AML-193 (cell line): ENCODE measurements at places on chromosomes 1 and 21.
A peak's percentile ranks its signal among the peaks of the same experiment; 100 is the strongest.

DNA sequence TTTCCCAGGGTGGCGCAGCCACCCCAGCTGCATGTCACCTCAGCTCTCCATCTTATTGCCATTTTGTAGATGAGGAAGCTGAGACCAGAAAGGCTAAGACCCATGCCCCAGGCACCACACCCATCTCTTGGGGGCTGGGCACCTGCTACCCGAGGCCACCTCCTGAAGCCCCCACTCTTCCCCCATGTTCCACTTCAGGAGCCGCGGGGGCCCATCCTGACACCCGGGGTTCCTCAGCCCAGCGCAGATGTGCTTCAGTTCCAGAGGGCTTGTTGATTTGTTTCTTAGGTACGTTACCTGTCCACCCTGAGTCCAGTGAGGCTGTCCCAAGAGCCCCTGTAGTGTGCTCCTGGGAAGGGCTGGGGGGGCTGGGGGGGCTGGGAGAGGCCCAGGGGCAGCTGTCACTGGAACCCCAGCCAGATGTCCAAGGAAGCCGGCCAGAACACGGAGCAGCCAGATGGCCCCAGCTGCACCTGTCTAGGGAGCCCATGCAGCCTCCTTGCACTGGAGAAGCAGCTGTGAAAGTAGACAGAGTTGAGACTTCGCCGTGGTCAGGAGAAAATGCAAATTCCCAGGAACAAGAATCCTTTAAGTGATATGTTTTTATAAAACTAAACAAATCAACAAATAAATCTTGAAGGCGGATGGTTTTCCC lies 17.1 kb upstream of the CCDC27 start:
- no peak for DNase-seq

- no peak for DNase-seq
Measured at GRCh38 chr21:25691976-25692375, 42.7 kb downstream of the ATP5PF start.

GRCh38 chr1:56553046-56553445 lies 26.3 kb downstream of the PLPP3 start:
- no peak for DNase-seq

DNA sequence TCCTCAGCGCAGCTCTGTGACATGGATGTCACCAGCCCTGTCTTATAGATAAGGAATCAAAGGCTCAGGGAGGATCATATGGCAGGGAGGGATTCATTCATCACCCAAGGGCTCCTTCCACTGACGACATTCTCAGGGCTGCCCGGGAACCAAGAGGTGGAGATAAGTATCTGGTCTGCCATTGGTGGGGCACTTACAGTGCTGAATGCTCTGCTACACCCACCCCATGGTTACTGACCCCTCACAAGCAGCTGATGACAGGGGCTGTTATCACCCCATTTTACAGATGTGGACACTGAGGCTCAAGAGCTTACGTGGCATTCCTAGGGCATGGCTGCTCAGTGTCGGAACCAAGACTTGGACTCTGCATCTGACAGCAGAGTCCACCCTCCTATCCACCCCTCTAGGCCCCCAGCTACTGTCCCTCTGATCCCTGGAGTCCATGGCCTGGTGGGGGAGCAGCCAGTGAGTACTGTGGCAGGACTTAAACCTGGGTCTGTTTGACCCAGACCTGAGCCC lies 155.1 kb downstream of the PTPRU start:
- DNase-seq, result no peak

DNA sequence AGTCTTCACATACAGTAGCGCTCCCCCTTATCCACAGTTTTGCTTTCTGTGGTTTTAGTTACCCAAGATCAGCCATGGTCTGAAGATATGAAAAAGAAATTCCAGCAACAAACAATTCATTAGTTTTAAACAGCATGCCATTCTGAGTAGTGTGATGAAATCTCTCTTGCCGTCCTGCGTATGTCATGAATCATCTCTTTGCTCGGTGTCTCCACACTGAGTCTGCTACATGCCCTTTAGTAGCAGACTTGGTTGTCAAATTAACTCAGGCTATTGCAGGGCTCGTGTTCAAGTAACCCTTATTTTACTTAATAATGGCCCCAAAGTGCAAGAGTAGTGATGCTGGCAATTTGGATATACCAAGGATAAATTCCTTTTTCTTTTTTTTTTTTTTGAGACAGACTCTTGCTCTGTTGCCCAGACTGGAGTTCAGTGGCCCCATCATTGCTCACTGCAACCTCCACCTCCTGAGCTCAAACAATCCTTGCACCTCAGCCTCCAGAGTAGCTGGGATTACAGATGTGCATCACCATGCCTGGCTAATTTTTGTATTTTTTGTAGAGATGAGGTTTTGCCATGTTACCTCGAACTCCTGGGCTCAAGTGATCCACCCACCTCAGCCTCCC lies 22.6 kb downstream of the PHACTR4 start:
- no peak for DNase-seq

GRCh38 chr1:17067069-17067426 lies 13.2 kb upstream of the SDHB start:
- peak; percentile 84 for DNase-seq

- DNase-seq, result peak; percentile 67
Measured at GRCh38 chr21:35509001-35509704, 460.1 kb upstream of the RUNX1 start.

DNA sequence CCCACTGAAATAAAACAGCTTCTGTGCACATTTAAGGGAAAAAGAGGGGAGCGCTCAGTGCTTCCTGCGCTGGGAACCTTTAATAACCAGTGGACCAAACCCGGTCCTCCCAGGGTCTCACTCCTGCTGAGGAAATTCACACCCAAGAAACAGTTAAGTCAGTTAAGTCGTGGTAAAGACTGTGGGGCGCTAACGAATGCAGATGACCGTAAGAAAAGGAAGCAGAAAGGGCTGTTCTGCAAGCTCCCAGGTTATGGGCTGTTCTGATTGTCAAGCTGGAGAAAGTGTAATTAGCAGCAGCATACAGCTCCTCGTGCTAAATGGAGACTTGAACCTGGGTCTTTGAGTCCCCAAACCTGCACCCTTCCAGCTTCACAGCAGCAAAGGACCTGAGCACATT lies 536.6 kb downstream of the NPHP4 start:
- DNase-seq, result no peak

GRCh38 chr21:43985690-43986251 lies 26.3 kb upstream of the TRAPPC10 start:
- no peak for DNase-seq

DNA sequence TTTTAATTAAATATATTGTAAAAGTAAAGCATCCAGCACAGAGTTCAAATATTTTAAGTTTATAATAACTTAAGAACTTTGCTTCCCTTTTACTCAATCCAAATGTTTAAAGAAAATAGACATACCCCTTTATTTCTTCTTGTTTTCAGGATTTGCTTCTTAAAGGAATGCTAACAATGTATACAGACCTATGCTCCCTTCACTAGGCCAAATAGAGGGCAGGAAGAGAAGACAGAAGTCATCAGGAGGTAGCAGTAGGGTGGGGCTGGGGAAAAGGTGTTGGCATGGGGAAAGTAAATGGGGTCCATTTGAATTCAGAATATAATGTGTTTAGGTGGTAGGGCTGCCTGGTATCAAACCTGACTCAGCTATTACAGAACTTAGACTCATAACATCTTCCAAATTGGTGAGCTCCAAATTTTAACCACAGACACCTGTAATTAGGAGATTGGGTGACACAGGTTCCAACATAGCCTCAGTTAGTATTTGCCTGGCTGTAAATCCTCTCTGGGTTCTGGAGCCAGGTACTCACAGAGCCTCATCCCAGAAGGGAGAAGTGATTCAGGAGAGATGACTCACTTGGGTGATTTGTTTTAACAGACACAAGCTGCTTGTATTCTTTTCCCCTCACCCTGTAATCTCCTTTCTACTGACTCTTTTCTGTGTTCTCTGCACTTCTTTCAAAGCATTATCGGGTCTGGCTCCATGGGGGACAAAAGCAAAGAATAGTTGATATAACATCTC lies 60.1 kb upstream of the DUSP10 start:
- DNase-seq, result no peak

- no peak for DNase-seq
Measured at GRCh38 chr1:206729507-206729906, 41.1 kb upstream of the IL19 start.

DNA sequence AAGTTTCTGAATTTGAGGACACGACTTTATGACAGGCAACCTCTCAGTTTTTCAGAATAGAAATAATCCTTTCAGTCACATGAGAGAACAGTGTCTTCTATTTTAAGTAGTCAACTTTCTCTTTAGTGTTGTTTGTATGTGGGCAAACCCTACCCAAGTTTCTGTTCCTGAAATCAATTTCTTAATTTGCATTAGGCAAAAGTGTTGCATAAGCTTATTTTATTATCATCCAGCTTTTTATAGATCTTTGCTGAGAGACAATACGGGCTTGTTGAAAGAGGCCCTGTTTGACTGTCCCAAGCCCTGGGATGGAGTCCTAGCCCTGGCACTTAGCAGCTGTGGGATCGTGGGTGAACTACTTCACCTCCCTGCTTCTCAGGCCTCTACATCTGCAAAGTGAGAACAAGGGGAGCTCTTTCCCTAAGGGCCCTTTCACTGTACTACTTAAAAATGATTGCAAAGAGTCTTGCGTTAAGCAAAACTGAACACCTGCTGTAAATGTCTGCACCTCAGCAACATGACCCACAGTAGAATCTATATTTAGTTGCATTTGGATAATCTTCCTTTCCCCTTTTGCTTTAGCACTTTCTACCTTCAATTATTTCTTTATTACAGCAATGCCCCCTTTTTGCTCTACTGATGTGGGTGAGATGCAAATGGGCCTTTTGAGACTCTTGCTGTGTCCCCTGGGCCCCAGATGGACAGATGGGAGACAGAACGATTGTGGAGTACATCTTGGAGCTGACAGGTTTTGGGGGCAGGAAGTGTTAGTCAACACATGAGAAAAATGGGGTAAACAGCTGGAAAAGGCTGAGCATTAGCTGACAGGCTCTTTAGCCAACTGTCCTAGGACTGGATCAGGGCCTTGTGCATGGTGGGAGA lies 41.0 kb upstream of the SCAF4 start:
- DNase-seq, result no peak

- no peak for DNase-seq
Measured at GRCh38 chr1:57132993-57133622, 167.3 kb upstream of the C8B start.

GRCh38 chr1:29635501-29636263 lies 399.4 kb downstream of the PTPRU start:
- no peak for DNase-seq

DNA sequence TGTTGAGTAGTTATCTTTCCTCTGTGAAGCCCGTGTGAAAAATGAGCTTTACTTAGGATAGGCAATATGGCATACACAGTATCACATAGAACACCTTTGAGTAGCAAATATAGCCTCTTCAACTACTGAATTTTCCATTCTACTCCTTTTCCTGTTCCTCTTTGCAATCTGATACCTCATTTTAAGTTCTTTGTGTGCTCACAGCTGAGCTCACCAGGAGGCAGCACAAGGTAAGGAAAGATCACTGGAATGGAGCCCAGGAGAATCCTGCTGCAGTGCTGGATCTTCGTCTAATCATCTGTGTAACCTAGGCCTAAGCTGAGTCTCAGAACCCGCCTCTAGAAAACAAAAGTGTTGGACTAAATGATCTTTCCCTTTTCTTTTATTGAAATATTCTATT lies 171.0 kb downstream of the LRRC40 start:
- peak; percentile 27 for DNase-seq

DNA sequence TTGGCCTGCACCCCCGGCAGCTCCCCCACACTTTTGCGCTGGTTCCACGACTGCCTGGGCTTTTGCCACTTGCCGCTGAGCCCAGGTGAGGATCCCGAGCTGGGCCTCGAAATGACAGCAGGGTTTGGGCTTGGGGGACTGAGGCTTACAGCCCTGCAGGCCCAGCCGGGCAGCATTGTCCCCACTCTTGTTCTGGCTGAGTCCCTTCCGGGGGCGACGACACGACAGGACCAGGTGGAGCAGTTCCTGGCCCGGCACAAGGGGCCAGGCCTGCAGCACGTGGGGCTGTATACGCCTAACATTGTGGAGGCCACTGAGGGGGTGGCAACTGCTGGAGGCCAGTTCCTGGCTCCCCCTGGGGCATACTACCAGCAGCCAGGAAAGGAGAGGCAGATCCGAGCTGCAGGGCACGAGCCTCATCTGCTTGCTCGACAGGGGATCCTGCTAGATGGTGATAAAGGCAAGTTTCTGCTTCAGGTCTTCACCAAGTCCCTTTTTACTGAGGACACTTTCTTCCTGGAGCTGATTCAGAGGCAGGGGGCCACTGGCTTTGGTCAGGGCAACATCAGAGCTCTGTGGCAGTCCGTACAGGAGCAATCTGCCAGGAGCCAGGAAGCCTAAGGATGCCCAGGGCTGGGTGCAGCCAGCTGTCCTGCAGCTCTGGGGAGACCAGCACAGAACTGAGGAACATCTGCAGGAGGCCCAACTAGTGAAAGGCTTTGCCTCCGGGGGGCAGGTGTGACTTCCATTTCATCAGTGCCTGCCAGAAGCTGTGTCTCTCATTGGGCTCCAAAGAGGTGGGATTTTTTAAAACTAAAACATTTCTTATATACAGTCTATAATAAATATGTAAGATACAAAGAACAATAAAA lies 1.2 kb downstream of the HPDL start:
- DNase-seq, result no peak

DNA sequence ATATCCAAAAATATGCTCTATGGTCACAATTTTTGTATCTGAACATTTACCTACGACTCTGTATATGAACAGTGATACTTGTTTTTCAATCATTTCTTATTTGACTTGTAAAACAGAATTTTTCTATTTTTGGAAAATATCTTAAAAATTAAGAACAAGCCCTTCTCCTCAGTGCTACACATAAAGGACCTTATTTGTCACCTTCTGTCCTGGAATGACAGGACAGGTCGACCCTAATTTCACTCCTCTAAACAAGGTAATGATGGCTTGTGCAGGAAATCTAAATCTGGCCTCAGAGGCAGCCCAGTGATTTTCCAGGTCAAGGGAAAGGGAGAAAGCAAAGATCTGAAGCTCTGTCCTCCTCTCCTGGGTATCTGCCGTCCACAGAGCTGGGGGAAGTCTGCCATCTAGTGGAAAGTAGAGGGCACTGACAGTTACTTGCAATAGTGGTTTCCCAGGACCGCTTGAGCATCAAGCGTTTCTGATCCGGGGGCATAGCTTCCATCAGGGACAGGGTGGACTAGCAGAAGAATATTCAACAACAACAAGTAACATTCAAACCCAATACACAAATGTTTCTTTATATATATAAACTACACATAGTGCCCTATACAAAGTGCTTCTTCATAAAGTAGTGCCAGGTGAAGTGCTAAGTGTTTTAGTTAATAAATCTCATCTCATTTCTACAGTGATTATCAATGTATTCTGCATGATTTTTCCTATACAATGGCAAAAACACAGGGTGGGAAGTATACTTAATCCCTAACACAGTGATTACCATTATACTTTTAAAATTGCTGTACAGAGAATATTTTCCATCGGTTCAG lies 74.6 kb downstream of the SLC25A24 start:
- DNase-seq, result peak; percentile 72

GRCh38 chr1:193434319-193434718 lies 247.9 kb upstream of the B3GALT2 start:
- DNase-seq, result no peak
